ENCODE measurements at places on chromosomes 3 and 15. TPM values are rescaled to one million over a fixed set of nuclear protein-coding genes. Genes with fewer than 3 reads are reported as not detected.

IGDCC3 gene
- not detected for total RNA-seq

DNA sequence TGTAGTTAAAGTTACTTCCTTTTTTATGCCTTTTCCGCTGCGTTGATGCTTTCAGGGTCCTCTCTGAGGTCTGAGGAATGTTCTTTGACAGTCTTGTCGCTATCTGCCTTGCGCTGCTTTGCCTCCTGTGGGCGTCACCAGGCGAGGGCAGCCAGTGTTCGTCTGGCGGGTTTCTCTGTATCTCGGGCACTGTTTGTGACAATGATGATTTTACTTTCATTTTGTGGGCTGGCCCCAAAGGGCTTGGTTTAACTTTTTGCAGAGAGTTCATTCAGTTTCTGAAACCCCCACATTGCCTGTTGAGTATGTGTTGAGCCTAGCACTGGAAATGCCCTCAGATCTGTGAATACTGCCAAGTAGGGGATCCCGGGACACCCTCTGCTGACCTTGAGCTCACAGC is 24.6 kb upstream of the SACM1L start:
- no peak for DNase-seq

GLDN gene
- 10.1 TPM for total RNA-seq

DNA sequence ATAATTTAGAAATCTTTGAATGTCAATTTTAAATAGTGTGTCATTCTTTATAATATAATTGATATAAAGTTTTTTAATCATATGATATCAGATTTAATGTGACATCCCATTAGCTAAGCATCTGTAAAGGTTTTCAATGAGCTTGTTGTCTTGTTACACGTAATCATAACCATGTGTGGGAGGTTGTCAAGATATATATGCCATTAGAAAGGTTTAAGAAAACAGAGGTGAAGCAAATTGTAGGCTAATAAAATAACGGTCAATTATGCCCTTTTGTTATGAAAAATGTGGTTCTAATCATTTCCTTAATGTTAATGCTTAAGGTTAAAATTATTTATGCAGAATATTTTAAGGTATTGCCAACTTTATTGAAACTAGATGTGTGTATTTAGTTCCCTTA is 56.3 kb downstream of the RSRC1 start:
- no peak for DNase-seq

DNA sequence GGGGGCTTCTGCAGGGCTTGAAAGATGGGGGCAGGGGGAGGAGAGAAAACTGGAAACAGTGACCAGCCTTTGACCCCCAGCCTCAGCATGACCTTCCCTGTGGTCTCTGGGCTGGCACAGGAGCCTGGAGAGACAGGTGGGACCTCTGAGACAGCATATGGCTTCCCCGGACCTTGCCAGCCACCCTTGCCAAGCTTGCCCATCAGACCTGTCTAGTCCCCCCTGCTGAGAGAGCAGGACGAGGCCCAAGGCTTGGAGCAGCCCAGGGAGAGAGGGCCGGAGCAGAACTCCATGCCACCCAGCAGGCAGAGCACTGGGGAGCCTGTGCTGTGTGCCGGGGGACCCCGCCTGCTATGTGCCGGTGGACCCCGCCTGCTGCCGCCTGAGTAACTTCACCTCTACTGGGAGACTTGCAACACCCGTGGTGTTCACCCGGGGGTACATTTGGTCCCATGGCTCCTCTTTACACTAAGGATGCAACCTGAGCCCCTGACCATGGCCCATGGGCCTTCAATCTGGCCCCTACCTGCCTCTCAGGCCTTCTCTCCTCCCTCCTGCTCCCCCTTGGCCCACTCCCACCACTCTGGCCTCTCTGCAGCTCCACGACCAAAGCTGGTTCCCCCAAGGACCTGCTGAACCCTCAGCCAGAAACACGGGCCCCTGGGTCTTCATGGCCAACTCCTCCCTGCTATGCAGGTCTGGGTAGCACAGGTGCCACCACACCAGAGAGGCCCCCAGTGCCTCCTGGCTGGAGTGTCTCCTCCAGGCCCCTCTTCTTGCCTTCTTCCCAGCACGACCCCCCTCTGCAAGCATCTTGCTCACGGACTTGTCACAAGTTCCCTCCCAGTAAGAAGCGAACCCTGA is 21.1 kb upstream of the SLC41A3 start:
- DNase-seq: peak; percentile 58

GRCh38 chr3:139797724-139798343 is 120.1 kb upstream of the NMNAT3 start:
- no peak for DNase-seq

DNA sequence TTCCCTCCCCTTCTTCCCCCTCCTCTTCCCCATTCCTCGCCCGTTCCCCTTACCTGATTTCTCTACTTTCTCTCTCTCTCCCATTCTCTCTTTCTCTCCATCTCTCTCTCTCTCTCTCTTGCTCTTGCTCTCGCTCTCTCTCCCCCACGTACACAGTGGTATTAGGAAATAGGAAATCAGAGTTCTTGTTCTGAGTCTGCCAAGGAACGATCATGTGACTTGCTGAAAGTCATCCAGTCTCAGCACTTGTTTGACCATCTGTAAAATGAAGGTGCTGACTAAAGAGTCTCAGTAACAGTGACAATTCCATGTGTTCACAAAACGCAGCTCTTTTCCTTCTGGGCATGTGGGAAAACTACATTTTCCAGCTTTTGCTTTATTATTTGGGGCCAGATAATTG is 445.0 kb upstream of the TGFBR2 start:
- no peak for DNase-seq

DNA sequence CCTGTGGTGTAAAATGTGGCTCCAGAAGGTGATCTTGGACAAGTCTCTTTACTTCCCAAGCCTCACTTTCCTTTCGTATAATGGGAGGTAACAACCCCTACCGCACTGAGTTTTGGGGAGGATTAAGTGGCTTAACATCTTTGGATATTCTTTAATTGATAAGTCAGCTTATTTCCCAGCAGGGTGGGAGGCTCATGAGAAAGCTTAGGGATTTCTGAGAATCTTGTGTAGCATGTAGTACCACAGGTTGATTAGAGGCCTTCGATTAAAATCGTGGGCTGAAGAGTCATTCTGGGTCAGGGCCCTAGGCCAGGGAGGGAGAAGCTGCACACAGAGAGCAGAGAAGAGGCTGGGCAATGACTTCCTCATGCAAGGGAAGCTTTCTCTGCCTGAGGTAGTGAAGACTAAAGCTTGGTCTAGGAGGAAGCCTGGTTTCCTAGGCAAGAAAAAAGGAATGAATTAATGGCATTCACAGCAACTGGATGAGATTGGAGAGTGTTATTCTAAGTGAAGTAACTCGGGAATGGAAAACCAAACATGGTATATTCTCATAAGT is 1.5 kb upstream of the NMNAT3 start:
- no peak for DNase-seq
